GM20000 (cell line): ENCODE measurements at places on chromosomes 4 and X.

DNA sequence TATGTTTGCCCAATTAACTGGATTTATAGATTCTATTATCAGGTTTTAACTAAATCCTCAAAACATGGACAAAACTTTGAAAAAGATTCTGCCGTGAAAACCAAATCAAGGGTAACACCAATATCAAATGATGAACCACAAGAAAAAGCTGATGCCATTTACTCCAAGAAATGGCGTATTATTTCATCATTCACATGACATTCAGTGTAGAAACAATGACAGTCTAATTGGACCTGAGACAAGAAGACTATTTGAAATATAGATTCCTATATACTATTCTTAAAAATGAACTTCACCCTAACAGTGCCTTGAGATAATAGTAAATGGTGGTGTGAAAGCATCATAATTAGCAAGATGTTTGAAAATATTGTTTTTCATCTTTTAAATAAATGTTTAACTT lies 4.8 kb downstream of the SLC25A31 start:
- no peak for DNase-seq

DNA sequence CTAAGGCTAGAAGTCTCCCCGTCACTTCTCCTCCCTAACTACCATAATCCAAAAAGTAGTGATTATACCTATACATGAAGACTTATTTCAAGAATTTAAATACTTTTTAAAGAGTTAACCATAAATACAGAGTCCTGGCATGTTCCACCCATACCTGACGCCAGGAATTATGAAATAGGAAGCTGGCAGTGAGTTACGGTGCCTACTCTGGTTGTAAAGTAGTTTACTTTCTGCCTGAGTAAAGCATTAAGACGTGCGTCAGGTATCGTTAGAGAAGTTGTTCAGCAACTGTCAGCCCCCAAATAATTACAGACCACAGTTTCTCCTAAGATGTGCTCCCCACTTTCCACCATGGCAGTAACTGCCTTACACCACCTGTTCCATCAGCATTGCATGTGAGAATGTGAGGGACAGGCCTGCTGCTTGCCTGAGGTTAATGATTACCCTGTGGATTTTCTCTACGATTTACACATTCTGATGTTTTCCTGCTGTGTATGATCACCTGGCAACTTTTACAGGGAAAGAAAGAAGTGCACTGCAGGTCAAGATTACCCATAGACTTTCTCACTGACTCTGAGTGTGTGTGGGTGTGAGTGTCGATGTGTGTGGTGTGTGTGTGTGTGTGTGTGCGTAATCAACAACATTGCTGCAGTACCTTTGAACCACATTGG lies 92.3 kb upstream of the SLC7A11 start:
- DNase-seq: no peak

DNA sequence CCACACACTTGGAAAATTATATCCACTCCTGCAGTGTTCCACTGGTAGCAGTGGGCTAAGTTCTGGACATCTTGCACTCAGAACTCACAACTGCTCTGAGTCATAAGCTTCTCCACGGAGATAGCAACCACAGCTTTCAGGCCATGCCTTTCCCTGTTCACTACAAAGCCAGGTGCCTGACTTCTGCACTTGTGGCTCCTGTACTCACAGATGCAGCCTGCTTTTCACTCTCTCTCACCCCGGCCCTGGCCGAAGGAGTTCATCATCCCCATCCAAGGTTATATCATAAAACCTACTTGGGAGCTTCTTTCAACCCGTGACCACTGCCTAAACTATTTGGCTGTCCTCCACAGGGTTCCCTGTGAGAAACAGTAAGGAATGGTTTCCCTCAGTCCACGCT lies 999.4 kb downstream of the GLUD2 start:
- DNase-seq: no peak

DNA sequence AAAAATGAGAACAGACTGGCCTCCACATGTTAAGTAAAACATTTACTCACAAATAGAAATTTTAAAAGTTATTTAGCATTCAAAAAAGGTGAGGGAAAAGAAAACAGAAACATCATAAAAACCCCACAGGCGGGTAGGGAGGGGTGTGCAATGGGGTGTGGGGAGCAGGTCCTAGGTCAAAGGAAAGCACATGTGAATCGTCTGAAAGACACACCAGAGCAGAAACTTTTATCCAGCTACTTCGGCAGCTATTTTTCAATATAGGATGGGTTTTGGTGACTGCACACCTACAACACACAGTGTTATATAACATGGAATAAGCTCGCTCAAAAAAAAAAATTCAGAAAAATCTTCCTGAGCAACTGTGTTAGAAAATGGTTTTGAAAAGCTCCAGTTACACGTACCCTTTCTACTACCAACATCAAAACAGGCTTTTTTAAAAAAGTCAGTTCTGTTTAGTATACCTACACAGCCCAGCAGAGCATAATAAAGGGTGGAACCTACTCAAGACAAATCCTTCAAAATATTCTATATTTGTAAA lies 1.6 kb downstream of the OTUD4 start:
- peak; percentile 42 for DNase-seq

DNA sequence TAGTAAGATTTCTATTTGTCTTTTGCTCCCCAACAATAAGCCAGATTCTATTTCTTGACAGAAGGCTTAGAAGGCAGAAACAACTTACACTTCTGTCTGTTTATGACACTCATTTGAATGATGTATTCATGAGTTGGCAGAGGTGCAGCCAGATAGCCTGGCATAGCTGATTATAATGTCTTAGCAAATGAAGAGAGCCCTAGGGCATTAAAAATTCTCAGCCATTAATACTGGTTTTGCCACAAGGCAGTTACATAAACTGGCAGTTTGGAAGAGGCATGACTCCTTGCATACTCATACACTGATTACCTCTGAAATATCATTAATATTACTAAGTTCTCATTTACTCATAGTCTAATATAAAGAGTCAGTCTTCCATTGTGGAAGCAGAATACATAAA lies 728.5 kb upstream of the NDST4 start:
- no peak for DNase-seq

- peak; percentile 17 for DNase-seq
These were observed 1.5 kb upstream of the DDX3X start for GRCh38 chrX:41332408-41333002.

GRCh38 chrX:27086237-27086636 lies 376.9 kb downstream of the PPP4R3C start:
- DNase-seq: no peak

GRCh38 chrX:15855568-15856221 lies 1.1 kb upstream of the AP1S2 start:
- no peak for DNase-seq

GRCh38 chrX:39750256-39750790 lies 347.4 kb downstream of the BCOR start:
- no peak for DNase-seq

GRCh38 chr4:68288393-68288740 lies 42.9 kb upstream of the TMPRSS11B start:
- no peak for DNase-seq

DNA sequence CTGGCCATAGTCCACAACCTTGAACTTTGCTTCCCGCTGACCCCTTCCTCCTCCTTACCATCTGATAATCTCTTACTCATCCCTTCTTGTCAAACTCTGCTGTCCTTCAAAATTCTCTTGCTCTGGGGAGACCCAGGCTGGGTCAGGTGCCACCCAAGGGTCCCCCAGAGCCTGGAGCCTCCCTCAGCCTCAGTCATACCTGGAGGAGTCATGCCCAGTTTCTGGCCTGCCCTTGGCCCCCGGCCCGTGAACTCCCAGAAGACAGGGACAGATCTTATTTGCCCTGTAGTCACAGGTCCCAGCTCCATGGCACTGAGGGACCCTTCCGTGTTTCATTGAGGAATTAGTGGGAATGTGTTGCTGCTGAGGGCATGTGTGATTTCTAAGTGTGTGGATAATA lies 4.7 kb upstream of the GPR78 start:
- no peak for DNase-seq

GRCh38 chrX:45714866-45715265 lies 514.2 kb upstream of the DIPK2B start:
- peak; percentile 7 for DNase-seq

- no peak for DNase-seq
These were observed 186.5 kb upstream of the NRK start for GRCh38 chrX:105635794-105636193.

DNA sequence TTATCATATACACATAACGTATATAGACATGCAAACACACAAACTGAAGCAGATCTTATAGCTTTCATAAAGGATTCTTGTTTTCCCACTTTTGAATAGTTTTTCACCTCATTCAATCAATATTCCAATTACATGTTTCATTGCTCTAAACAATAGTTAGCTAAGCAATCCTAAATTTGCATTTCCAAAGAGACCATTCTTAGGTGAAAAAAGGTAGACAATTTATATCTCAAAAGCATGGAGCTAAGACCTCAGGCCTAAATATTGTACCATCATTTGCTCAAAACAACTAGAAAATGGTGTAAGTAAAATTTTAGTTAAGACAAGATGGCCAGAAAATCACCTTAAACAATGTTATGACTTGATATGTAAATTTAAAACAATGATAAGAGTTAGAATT lies 1148.5 kb upstream of the DIAPH2 start:
- no peak for DNase-seq

GRCh38 chr4:52588771-52589591 lies 70.1 kb downstream of the USP46 start:
- no peak for DNase-seq

DNA sequence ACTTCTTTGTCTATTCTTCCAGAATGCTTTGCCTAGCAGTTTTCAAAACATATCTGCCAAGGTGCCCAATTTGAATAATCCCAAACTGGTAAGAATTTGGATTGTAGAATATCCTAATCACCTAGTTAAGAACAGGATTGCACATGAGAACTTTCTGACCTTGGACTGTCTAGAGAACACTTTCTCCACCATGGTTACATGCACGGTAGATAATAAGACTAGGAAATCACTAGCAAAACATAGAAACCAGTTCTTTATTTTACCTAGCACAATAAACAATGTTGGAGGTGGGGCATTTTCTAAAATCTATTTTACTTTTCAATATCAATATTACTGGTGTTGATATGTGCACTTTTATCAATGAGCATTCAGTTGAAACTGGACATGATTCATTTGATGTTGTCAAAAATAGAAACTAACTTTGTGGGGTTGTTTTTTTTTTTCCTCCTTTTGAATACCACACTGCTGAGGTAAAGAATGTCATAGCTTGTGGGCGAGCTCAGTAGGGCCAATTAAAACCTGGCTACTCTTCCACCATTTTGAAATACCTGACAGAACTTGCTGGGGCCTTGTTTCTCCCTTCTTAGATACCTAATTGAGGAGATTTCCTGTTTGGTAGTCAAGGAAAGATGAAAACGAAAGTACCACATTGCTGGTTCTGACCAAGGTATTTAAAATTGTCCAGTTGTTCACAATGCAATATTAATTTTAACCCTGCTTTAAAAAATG lies 10.4 kb downstream of the MID1IP1 start:
- DNase-seq: peak; percentile 10

GRCh38 chrX:134623293-134624045 lies 34.8 kb downstream of the PLAC1 start:
- DNase-seq: no peak

GRCh38 chrX:40086569-40087335 lies 11.0 kb downstream of the BCOR start:
- DNase-seq: no peak

DNA sequence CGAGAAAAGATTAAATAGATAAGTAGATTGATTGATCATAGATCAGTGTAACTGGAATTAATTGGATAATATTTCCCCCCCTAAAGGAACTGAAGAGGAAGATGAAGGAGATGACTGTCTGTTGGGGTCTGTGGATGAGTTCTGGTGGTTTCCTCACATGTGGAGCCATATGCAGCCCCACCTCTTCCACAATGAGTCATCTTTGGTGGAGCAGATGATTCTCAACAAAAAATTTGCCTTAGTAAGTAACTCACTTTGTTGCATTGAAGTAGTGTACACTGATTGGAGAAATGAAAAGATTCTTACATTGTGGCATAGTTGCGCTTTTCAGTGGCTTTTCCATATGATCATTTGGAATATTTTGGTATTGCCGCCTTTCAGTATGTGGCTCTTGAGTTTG lies 80.4 kb downstream of the NDST3 start:
- no peak for DNase-seq

DNA sequence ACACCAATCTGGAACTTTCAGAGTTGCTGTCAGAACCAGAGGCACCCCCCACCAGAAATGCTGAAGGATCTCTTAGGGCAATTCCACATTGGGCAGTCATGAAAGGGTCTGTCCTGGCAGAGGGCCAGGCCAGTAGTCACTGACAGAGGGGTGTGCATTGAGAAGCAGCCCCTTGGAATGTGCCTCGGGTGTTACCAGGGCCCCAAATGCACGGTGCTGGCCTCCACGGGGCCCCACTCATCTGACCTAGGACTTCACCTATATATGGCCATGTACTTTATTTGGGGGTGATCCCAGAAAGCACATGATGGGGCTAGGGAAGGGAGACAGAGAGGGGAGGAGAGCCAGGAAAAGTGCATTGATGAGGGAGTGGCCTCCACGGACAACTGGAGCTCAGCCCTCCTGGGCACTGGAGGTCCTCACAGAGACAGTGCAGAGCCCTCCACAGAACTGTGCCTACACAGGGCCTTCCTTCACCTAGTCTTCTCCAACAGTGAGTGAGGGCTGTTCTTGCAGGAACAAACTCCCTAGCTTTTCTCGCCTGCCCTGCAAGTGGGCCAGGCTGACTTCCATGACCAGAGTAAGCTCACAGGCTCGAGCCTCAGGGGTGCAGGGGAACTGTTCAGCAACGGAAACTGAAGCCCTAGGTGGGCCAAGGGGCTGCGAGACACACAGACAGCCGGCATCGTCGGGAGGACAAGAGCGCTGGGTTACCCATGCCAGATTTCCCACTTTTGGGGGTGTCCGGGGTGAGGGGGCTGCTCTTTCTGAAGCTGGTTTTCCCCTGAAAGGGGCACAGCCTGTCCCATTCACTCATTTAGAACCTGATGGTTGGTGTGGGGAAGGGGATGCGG lies 136.2 kb downstream of the HMX1 start:
- no peak for DNase-seq

- DNase-seq: no peak
These were observed 8.1 kb downstream of the RASL11B start for GRCh38 chr4:52870225-52870624.

DNA sequence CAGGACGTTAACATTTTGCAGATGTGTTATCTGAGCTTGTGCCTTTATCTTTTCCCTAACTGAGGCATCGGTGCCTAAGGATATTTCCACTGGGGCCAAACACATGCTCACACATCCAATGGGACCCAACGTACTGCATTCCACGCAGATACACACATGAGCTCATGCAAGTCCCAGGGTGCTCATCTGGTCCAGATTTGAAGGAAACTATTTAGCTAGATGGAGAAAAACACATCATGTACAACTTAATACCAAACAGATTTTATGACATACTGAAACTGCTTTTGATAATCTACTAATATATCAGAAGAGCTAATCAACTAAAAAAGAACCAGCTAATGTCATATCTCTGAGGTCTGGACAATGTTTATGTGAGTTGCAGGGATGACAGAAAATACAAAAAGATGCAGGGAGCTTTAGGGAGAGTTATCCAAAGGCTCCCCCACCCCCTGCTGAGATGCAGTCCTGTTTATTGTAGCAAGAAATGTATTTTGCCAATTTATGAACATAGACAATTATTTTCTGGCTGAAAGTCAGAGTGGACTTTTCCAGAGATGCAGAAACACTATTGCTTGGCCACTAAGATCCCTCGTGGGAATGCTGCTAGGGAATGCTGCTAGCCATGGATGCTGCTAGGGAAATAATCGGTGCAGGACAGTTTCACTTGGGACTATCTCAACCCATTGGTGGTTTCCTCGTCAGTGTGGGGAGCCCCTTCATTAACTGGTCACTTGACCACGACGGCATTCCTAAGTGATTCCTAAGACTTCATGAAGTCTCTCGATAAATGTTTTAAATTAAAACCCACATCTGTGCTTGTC lies 172.8 kb downstream of the SMIM20 start:
- DNase-seq: no peak
